ENCODE measurements at places on chromosomes 1 and 21.

DNA sequence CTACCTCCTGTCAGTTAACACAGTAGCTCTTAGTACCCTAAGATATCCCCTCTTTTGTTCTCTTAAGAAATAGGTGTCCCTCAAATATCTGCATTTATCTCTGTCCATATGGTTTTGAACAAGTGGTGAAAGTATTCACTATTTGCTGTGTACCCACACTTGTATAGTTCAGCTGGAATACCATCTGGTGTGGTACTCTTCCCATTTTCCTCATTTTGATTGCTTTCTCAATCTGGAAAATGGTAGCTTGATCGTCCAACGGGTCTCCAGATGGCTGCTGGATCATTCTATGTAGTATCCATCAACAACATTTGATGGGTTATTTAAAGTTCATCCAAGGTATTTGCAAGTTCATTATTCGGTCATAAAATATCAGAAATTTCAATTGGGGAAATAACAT, 100.3 kb upstream of the DPYD start:
- DNase-seq = no peak

- no peak for DNase-seq
Observed at GRCh38 chr1:174712541-174712940, 264.8 kb downstream of the GPR52 start.

DNA sequence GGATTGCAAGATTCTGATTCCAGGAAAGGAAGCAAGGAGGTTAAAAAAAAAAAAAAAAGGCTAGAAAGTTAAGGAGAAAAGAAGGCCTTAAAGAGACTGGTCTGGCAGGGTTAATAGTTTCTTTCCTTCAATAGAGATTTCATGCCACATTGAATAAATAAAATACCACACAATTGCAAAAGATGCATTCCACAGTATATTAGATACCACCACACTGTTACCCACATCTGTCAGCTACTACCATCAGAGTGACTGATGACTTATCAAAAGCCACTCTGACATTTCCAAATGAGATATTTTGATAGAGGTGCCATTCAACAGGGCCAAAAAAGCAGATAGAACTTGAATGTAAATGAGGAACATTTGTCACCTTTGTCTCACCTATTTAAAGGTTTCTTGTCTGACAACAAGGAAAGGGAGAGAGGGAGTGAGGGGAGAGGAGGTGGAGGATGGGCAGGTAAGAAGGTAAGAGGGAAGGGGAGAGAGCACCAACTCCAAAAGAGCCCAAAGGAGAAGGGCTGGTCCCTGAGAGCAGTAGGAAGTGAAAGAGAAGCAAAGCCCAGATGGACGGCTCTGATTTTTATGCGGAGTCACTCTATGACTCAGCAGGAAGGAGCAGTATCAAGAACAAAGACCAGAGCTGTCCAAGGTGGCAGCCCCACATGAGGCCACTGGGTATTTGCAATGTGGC, 38.3 kb downstream of the LRRN2 start:
- DNase-seq = peak; percentile 51

DNA sequence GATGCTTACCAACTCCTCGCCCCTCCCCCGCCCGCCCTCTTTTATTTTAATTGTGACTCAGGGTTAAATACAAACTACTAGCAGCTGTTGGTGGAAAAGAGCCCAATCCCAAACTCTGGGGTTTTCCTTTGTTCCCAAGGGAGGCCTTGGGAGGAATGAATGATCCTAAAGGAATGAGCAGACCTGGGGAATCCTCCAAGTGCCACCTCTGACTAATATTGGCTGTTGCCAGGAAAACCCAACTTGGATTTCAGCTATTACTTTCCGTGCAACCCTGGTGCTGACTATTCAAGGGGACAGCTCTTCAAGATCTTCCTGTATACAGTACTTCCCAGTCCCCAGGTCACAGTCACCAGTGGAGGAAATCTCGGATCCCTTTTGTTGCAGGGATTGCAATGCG, 1.3 kb upstream of the S100A10 start:
- no peak for DNase-seq

DNA sequence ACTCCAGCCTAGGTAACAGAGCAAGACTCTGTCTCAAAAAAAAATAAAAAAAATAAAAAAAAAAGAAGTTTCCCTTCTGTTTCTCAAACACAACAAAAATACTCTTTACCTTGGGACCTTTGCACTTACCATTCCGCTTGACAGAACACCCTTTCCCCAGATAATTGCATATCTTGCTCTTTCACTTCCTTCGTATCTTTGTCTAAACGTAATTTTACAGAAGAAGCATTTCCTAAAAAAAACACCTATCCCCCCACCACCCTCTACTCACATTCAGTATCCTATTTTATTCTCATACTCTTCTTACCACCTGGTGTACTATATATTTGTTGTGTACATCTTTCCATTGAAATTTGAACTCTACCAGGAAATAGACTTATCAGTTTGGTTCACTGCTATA, 32.7 kb downstream of the ASH1L start:
- no peak for DNase-seq

DNA sequence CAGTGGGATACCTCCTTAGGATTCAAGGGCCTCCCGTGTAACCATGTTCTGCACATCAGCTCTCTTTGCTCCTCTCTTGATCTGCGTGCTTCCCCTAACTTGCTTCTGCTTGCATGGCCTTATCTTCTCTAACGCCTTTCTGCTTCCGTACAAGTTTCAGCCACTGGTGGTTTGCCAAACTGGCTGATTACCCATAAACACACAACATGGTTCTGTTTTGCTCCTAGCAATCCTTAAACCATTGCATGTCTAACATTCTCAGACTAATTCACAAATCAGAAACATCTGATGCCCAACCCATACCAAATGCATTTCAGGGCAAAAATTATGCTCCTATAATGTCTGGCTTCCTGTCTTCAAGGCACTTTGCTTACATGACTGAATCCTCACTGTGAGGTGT, 166.4 kb downstream of the PBX1 start:
- no peak for DNase-seq

DNA sequence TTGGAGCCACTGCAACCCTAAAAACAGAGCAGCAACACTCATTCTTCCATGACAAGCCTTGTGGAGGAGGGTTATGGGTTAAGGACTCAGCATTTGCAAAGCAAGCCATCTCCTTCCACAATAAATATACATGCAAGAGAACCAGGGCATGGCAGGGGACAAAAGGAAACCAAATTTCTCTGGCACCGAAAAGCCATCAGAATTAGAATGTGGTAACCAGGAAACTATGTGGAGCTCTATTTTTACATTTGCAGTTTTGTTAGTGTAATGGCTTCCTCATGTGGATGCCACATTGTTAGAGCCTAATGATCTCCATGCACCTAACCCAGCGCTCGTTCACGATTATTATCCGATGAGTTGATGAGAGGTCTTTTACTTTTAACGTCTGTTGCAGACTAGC, 91.7 kb downstream of the NAV1 start:
- no peak for DNase-seq

GRCh38 chr1:7447093-7447492, 324.0 kb upstream of the VAMP3 start:
- DNase-seq = no peak

- DNase-seq = no peak
Observed at GRCh38 chr1:65229201-65229600, 80.1 kb upstream of the DNAJC6 start.

DNA sequence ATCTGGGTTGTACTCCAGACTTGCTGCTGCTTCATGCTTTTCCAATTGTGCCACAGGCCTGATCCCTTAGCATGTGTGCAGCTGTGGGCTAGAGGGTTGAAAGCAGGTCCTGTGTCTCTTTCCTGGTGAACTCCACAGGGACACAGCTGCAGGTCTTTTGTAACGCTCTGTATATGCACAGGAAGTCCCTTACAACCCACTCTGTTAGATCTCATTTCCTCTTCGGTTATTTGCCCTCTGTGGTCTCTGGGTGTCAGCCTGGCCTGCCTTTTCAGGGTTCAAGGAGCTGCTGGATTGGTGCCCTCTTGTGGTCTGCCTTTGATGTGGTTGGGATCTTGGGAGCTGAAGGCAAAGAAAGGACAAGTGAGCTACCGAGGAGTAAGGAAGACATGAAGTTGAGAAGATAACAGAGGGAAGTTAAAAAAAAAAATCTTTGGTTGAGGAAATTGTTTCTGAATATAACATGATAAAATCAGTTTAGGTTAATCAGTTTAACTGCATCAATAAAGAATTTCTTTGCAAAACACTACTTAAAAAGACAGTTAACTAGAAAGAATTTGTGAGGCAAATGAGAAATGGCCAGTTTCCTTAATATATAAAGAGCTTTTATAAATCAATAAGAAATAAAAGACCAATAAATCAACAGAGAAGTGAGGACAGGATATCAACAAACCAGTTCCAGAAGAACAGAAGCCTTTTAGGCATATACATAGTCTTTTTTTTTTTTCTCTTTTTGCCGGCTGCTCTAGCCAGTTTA, 44.1 kb downstream of the UCK2 start:
- peak; percentile 81 for DNase-seq

GRCh38 chr1:234256359-234256758, 116.9 kb upstream of the COA6 start:
- DNase-seq = no peak
